COR-L47 (cell line): ENCODE measurements at places on chromosomes 5 and 9.

- DNase-seq, result no peak
Measured at GRCh38 chr9:86891091-86891490, 56.2 kb downstream of the GAS1 start.

GRCh38 chr5:160169326-160169725, 50.1 kb upstream of the PWWP2A start:
- DNase-seq, result no peak

DNA sequence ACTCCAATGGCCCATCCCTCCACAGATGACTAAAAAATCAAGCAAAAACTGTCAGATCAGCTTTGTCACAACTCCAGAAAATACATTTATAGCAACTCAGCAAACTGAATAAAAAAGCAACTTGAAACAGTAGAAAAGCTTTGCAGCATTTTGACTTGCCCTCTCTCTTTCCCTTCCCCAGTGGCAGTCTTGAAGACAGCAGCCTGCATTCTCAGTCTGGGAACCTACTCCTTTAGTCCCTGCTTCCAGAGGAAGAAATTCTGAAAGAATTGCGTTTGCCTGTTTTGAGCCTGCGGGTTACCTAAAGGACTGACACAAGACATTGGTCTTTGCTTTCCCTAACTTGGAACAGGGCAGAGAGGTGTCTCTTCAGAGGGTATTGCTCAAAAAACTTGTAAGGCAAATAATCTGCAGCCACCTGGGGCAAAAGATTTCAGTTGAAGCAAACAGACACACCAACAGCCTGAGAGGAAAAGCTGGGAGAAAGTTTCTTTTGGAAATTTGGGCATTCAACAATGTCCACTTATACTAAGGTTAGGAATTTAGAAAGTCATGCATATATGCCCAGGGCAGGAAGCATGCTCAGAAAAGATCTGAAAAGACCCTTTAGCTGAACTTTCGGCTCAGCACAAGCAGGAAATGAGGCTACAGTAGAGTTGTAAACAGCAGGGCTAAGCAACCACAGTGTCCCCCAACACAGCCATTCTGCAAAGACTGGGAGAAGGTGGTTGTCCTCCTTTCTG, 15.2 kb upstream of the SLC35D2 start:
- DNase-seq, result no peak

DNA sequence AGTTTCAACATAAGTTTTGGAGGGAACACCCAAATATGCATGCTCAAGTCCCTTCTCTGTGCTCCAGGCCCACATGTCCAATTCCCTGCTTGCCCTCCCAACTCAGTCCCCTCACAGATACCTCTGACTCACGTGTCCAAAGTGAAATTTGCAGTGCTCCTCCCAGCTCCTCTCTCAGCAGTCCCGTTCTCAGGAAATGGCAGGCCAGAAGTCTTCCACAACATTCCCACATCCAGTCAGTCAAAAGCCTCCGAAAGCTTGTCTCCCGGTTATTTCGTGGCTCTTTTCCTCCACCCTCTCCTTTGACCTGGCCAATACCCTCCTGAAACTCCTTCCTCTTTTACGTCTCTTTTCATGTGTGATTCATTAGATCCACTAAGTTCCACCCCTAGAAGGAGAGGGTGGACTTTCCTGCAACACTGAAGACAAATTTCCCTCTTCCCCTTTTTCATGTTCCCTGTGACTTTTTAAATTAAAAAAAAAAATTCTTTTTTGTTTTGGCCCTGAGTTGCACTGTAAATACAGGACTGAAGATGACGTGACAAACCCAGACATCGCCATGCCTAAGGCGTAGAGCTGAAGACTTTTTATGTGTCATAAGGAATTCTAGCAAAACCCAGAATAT, 12.8 kb upstream of the MGAT1 start:
- no peak for DNase-seq

DNA sequence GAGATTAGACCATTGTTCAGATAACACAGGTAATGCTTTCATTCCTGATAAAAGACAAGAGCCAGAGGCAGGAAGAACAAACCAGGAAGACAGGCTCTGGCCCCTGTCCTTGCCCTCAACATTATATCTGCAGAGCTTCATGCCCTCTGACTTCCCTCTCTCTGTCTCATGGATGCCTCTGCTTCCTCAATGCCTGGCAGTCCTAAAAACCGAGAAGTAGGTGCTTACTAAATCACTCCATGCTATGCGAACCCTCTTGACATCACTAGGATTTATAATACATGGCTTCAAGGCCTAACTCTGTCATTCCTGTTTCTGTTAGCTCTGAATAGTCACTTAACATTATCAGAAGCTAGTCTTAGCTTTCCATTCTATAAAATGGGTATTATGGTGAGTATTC, 117.8 kb downstream of the TLR4 start:
- no peak for DNase-seq

GRCh38 chr5:58412932-58413331, 47.0 kb downstream of the PLK2 start:
- DNase-seq, result no peak

DNA sequence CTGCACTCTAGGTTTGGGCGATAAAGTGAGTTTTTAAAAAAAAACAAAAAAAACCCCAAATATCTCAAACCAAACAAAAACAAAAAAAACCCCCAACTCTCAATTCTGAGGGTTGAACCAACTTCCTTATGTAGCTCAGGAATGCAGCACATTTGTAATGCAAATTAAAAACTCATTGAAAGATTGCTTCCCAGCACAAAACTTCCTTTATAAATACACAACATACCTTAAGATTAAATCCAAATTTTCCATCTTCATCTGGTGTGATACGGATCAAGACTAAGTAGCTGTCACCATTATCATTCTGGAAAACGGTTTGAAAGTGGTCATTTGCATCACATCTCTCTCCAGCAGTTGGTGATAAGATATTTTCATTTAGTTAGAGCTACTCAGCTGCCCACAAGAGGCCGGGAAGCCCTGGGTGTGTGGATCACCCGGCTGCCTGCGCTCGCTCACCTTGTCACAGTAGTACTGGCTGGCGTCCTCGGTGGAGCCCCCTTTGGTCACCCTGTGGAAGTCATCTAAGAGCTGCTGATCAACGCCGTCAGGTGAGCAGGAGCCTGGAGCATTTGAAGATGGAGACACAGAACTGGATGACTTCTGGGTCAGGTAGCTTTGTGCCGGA, 88.2 kb downstream of the PTPN3 start:
- no peak for DNase-seq
